Stimulated activated CD8-positive, alpha-beta memory T cell treated with anti-CD3 and anti-CD28 coated beads, Interleukin-2, amount 100 ng/mL, for 48 hours (primary cell): ENCODE measurements at places on chromosomes 5 and 9.

- no peak for DNase-seq
Measured at GRCh38 chr5:219991-220390, 1.9 kb downstream of the SDHA start.

- DNase-seq: no peak
Measured at GRCh38 chr5:4487581-4487980, 652.5 kb upstream of the ADAMTS16 start.

- no peak for DNase-seq
Measured at GRCh38 chr9:9917400-9917799, 695.4 kb downstream of the PTPRD start.

DNA sequence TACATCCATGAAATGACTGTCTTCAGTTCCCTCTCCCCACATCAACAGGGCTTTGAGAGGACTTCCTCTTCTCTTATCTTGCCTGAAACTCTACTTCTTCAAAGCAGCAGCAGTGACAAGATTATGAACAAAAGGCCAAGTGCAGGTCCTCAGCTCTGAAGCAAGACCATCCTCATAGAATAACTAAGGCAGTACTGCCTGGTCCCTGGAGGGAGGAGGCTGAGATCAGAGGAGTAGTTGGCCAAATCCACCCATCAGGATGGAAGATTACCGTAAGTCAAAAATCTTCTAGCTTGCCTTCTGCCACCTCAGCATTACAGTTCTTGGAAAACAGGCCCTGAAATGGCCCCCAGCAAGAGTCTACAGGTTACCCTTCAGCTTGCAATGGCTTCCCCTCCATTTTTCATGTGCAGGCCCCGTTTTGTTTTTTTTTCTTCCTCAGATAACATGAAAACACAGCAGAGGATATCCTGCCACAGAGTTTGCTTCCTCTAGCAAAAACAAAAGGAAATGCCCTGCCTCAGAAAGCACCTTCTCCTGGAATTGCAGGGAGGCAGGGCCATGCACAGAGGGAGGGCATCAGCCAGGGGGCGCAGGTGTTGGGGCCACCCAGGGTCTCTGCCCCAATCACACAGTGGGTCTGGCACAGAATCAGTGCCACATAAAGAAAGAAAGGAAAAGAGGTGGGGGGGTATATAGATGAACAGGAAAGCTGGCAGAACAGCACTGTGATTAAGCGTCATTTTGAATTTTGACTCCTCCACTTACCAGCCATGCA is 40.0 kb downstream of the KLHL3 start:
- no peak for DNase-seq

DNA sequence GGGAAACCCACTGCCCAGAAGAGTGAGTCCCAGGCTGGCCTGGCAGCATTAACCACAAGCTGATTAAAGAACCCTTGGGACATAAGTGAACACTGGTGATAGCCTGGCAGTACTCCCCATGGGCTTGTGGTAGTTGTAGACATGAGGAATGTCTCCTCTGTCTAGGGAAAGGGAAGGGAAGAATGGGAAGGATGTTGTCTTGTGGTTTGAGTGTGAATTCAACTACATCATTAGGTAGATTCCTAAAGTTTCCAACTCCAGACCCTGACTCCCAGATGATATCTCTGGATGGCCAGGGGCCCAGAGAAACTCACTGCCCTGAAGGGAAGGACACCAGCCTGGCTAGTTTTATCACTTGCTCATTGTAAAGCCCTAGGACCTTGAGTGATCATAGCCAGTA is 1012.4 kb upstream of the COX7C start:
- DNase-seq: no peak

- no peak for DNase-seq
Measured at GRCh38 chr5:39427229-39427628, 2.4 kb upstream of the DAB2 start.

DNA sequence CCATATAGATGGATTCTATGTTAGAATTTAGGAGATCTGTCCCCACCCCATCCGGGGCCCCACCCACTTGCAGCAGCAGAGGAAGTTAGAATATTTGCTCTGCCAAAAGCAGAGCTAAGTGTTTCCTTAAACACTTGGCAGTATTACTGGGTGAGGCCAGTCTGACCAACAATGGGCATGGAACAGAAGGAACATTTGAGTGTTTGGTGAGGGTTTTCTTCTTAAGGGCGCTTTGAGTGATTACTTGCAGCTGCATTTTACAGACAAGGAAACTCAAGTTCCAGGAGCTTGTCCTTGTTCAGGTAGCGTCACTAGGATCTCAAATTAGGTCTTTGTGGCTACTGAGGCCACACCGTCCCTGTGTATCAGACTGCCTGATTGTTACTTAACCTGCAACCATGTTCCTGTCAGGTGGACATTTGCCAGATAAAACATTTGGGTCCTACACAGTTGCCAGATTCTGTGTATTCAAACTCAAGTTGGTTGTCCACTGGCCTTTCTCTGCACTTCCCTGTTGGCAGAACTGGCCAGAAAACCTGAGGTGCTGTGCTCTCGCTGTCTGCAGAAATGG is 59.3 kb downstream of the SLC46A2 start:
- DNase-seq: no peak

- DNase-seq: no peak
Measured at GRCh38 chr5:76789991-76790581, 28.7 kb upstream of the F2RL1 start.

GRCh38 chr5:170442921-170443320 is 53.8 kb upstream of the KCNMB1 start:
- no peak for DNase-seq

DNA sequence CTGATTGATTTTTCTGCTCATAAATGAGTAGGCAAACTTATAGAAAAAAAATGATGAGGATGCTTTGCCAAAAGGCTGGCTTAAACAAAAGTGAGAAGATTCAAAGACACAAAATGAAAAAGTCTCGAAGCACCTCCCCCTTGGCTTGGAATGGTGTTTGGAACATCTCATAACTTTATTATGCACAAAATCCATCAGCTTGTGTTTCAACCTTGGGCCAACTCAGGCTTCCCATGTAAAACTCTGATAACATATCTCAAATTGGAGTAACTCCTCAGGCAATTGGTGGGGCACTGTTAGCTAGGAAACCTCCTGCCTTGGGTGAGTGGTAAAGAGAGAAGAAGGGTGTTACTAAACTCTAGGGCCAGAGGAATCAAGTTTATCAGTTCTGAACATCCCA is 176.3 kb downstream of the KIAA0825 start:
- no peak for DNase-seq

- DNase-seq: no peak
Measured at GRCh38 chr9:20447291-20447690, 175.0 kb downstream of the MLLT3 start.

DNA sequence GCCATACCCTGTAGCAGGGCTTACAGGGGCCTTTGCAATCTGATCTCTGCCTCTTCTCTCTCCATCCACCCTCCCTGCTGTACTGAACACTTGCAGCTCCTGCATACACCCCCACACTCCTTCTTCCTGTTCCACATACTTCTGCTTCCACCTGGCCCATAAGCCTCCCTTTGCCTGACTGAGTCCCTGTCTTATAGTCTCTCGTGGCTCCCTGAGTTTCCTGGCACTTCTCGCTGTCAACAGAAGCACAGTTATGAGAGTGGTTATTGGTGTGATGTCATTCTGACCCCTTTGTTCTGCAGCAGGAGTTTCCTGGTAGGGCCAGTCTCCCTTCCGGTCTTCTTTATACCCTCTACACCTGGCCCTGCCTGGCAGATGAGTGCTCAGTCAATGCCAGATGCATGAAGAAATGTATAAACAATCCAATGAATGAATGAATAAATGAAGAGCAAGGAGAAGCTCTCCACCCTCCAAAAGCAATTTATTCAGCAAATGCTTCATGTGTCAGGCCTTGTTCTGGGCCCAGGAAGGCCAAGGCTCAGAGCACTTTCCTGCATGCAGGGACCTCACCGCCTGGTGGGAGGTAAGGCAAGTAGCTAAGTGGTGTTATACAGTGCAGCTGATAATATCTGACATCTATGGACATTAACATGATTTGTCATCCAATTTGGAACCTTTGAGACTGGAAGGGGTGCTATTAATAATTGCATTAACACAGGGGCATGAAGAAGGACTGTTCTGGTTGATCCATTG is 20.5 kb upstream of the CSF1R start:
- no peak for DNase-seq

- no peak for DNase-seq
Measured at GRCh38 chr9:134712926-134713325, 71.3 kb downstream of the COL5A1 start.

DNA sequence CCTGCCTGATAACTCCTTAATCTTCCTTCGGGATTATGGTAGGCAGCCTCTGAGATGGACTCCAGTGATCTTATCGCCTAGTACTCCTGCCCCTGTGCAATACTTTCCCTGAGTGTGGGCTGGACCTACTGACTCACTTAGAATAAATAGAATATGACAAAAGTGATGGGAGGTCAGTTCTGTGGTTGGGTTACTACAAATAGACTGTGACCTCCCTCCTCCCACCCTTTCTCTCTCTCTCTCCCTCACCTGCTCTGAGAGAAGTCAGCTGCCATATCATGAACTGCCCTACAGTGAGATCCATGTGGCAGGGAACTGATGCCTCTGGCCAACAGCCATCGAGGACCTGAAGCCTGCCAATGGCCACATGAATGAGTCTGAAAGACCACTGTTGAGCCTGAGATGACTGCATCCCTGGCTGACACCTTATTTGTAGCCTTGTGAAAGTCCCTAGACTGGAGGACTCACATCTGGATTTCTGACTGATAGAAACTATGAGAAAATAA is 31.7 kb downstream of the NRG2 start:
- no peak for DNase-seq

GRCh38 chr5:164748861-164749260 is 1243.4 kb downstream of the MAT2B start:
- no peak for DNase-seq

GRCh38 chr5:44603496-44604272 is 205.1 kb upstream of the MRPS30 start:
- no peak for DNase-seq

DNA sequence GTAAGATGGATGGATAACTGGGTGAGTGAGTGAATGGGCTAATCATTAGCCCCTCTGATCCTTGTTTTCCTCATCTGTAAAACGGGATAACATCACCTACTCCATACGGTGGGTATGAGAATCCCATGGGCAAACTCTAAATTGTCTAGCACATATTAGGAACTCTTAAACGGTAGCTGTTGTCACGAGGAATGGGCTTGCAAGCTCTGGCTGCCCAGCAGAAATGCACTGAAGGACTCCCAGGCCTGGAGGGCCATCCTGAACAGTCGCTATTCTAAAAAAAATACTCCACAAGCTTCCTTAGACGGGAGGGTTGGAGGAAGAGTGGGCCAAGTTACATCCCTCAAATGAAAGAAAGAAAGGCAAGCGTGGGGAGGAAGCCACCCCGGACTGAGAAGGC is 711 bp upstream of the POU4F3 start:
- DNase-seq: no peak

DNA sequence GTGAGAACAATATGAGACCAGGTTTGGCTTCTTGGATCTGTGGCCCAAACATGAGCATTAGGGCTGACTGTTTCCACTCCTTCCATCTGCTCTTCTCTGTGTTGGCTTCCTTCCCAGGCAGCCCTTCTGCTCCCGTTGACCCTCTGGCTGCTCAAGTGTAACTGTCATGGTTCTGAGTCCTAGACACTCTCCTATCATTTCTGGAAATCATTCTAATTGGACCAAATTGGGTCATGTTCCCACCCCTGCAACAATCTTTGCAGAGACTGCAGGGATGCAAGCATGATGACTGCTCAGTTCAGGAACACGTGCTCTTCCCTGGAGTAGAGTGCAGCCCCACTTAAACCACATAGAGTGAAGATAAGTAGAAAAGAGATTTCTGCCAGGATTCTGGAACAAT is 741.4 kb downstream of the TAF11L14 start:
- no peak for DNase-seq

- no peak for DNase-seq
Measured at GRCh38 chr5:57405984-57406383, 76.6 kb downstream of the ACTBL2 start.

DNA sequence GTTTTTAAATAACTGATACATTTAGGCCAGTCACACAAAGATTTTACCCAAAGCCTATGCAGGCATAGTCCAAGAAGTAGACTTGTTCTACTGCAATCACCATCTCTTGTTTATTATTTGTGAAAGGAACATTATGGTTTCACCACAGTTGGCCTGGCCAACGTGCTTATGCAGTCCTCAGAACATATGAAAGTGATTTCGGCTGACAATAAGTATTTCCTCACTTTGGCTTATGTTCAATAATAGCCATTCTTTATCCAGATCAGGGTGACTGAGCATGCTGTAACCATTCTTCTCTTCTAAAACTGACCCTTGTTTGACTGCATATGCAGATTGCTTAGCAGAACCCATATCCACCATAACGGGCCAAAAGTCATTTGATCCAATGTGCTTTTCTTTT is 76.6 kb upstream of the CCDC152 start:
- no peak for DNase-seq

- no peak for DNase-seq
Measured at GRCh38 chr9:104960662-104961061, 32.7 kb upstream of the ABCA1 start.

- no peak for DNase-seq
Measured at GRCh38 chr9:122780026-122780425, 8.7 kb upstream of the OR5C1 start.

- no peak for DNase-seq
Measured at GRCh38 chr5:43036409-43036808, 3.7 kb downstream of the ANXA2R start.

DNA sequence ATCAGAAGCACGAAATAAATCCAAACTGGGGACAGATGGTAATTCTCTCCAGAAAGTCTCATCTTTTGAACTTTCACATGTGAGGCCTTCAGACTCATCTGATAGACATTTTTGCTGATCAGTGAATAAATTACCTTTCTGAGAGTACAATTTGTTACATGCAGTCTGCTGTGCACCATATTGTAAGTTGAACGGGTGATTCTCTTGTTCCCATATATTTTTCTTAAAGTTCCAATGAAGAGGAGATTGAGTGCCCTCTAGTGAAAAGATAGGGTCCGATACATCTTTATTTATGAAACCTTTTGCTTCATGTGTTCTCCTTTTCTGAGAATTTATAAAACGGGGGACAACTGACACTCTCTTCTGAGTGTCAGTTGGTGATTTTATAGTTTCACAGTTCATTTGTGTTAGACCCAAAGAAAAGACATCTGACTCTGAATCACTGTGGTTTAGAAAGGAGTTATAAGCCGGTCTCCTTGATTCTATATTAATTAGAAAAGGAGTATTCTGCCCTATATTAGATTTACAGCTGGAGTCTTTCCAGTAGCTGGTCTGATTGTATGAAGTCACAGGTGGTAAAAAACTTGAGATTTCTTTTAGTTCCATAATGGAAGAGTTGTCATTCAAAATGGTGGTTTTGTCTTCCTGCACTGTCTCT is 30.4 kb downstream of the GNG10 start:
- no peak for DNase-seq

DNA sequence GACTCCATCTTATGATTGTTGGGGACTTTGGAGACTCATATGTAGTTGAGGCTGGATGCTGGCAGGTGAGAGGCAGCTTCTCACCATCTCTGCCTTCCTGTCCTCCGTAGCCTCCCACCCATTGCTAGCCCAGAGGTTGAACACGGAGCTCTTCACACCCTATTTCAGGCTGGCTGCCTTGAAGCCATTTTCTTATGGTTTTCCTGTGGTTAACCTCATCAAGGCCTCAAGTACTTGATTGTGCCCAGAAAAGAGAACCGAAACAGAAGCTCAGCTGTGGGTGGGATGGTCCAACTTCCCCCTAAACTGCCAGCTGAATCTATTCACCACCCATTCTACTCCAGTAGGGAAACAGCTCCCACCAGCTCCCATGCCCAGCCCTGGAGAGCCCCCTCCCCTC is 102.9 kb downstream of the LIFR start:
- DNase-seq: peak; percentile 8
